Stimulated activated CD4-positive, alpha-beta T cell treated with anti-CD3 and anti-CD28 coated beads, Interleukin-4, amount 100 ng/mL, for 48 hours (primary cell): ENCODE measurements at places on chromosomes 3 and 15.

GRCh38 chr3:111768571-111769100 lies 90.4 kb upstream of the PHLDB2 start:
- no peak for DNase-seq

DNA sequence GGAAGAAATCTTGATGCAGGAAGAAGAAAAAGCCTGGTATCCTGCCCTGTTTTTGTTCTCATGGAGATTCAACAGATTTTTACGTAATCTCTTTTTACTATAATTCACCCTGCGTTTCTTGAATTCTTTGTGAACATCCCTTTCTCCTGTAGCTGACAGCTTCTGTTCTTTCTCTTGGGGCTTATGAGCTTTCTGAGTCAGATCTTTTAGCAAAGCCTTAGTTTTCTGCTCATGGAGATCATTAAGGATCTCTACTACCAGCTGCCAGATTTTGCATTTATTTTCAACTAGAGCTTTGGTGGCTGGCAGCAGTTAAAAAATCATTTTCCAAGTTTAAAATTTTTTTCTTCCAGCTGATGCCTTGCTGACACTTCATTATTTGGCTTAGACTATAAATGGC lies 51.6 kb downstream of the MOBP start:
- no peak for DNase-seq

DNA sequence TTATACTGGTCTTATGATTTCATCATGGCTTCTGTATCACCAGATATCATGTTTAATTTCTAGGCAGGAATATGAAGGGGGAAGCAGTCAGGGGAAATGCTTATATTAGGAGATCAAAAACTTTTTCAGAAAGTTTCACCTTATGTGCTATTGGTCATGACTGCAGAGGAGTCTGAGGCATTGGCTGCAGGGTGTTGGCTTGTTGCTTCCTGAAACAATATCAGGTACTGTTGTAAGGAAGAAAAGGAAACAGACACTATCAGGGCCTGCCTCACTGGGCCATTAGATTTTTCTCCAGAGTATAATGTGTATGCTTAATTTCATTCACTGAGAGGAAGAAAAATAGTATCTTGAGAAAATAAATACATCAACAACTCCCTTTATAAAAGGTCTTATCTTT lies 34.7 kb downstream of the LEKR1 start:
- no peak for DNase-seq

DNA sequence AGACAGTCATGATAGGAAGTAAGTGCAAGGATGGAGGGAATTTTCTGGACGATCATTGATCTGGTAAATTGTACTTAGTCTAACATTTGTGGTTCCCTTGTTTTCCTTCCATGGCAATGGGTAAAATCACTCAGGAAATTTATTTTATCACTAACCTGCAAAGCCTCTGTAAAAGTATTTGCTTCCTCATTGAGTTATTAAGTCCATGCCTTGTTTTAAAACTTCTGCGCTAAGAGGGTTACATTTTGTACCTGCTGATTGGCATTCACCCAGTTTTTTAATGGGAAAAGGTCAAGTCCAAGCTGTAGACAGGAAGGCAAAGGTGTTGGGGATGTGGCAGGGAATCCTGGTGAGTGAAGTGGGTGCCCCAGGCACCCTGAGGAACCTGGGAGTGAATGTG lies 146.2 kb upstream of the NR2F2 start:
- no peak for DNase-seq

DNA sequence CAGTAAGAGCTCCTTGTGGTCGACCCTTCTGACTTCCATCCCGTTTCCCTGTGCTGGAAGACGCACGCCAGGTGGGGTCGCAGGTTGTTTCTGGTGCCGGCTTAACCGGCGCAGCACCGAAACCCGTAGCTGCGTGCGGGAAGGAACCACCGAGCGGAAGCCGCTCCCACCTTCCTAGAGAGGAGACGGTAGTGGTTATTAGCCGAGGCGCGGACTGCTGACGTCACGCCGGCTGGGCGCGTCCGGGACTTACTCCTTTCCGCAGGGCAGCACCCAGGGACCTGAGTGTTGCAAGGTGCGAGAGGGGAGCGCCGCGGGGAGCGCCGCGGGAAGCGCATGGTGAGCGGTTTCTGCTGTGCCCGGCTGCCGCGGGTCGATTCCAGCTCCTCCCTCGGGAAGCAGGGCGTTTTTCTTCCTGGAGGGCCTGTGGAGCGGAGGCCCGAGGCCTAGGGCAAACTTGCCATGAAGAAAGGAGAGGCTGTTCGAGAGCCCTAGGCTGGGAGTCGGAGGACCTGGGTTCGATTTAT lies at the start of gene ZNF501:
Gene ZNF501, plus strand, starts transcription at position 252 of the 527 bp plus-strand sequence. CDS start 4,787 bp downstream, outside the sequence.
- DNase-seq = peak; percentile 77

DNA sequence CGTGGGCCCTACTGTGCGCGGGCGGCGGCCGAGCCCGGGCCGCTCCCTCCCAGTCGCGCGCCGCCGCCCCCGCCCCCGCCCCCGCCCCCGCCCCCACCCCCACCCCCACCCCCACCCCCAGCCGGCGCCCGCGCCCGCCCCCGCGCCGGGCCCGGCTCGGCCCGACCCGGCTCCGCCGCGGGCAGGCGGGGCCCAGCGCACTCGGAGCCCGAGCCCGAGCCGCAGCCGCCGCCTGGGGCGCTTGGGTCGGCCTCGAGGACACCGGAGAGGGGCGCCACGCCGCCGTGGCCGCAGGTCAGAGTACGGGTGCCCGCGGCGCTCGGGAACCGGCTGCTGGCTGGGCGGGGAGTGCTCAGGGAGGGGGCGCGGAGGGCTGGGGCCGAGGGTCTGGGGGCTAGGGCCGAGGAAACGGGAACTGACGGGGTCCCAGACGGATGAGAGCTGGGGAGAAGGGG lies 1.1 kb upstream of the PPARG start:
- no peak for DNase-seq

DNA sequence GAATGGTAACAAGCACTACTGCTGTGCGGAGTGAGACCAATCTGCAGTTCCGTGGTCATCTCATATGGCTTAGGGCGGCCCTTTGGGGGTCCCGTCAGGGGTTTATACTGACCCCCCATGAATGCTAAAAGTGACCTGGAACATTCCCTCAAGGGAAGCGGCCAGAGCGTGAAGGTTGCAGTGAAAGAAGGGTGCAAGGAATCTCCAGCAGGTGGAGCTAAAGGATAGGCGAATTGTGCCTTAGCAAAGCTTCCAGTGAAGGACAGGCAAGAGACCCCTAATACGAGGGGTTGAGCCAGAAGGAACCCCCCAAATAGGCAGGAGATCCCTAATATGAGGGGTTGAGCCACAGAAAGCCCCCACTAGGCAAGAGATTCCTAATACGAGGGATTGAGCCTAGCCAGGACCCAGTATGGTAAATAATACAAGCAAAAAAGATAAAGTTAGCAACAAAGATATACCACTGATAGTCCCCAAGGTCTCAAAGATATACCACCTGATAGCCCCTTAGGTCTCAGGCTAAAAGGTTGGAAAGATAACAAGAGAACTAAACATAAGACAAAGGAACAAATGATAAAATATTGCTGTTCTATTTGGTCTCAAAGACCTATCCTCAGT lies 32.8 kb downstream of the ZNF589 start:
- DNase-seq = peak; percentile 31

DNA sequence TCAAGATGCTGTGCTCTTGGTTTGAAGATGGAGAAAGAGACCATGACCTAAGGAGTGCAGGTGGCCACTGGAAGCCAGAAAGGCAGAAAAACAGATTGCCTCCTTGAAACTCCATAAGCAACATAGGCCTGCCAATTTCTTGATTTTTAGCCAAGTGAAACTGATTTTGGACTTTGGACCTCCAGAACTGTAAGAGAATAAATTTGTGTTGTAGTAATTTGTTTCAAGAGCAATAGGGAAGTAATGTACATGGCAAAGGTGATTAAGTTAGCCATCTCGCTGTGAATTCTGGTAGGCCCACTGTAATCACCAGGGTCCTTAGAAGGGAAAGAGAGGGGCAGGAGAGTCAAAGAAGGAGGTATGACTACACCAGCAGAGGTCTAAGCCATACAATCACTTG lies 238.8 kb downstream of the CNTN3 start:
- no peak for DNase-seq

- peak; percentile 44 for DNase-seq
Measured at GRCh38 chr3:11060500-11061251, 68.1 kb downstream of the SLC6A1 start.

- DNase-seq = peak; percentile 45
Measured at GRCh38 chr3:45509038-45509767, 85.3 kb upstream of the LIMD1 start.

DNA sequence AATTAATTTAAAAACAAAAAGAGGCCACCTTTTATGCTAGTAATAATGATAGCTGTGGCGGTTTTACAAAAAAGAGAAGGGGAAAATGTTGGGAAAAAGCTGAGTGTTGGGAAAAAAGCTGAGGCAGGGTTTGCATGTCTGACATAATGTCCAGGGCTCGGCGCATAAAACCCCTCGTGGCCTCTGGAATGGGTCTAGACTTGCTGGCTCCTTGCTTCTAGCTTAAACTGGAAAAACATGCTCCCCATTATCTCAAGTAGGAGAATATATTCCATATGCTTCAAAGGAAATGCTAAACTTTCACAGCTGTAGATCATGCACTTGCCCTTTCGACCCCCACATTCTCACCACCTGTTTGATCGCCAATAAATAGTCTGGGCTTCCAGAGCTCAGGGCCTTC lies 53.0 kb downstream of the CYP19A1 start:
- DNase-seq = no peak

GRCh38 chr15:62854420-62855084 lies 188.0 kb upstream of the TPM1 start:
- DNase-seq = no peak

DNA sequence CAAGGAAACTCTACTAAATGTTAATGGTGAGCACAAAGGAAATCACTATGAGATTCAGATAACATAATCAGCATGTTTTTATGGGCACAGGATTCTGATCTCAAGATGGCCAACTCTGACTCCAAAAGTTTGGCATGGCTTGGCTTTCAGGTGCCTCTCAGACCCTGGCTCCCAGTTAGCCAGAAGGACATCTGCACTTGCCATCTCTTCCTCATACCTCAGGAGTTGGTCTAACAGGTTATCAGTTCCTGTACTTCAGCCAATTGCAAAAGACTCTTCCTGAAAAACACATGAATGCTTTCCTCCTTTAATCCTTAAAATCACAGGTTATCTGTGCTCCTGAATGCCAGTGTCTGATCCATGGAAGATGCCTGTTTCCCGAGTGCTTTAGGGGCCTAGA lies 25.0 kb downstream of the TMPRSS7 start:
- DNase-seq = no peak

DNA sequence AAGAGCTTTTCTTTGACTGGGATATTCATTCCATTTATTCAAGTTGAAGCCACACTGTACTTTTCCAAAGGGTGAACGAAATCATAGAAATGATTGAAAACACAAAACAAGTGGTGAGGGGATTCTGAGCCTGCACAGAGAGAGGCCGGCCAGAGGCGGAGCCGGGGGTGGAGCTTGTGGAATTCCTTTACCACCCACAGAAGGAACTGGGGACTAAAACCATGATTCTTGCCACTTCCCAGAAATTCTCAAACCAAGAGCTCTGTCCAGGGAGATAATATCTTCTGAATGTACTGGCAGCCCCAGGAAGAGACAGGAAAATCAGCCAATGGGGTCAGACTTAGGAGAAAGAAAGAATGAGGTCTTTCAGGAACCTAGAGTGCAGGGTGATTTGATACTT lies 20.8 kb downstream of the FBN1 start:
- no peak for DNase-seq

DNA sequence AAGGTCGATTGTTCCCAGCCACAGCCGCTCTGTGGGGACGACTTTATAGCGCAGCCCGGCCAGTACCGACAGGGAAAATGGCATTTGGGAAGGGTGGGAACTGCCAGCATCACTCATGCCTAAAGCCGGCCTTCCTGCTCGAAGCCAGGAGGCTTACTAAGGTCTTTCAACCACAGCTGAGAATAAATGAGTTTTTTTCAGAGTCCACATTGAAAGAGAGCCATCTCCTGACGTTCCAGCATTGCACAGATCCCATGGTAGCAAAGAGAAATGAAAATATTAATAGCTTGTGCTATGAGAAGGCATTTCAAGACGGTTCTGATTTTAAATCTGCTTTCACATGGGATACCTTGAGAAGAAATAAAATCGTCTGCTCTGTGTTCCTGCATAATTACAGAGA lies 230.2 kb upstream of the IGF1R start:
- no peak for DNase-seq

DNA sequence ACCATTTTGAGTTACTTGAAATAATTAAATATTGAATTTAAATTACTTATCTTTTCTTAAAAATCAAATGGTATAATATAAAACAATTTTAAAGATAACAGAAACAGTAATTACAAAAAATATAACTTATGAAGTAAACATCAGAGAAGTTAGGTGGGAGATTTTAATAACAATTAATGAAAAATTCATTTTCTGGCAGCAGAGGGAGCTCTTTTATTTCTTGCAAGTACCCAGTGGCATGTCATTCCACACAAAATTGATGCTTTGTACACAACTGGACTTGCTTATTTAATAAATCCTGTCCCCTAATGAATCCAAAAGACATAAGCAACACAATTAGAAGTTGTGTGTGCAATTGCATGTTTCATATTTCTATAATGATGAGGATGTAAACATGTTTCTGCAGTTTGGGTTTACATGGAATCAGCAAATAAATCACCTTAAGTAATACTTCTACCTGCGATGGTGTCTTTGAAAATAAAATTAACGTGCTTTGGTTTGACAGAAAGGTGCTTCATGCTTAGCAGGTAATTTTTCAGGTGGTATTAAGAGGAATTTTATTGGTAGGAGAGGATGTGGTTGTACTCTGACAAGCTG lies 861.3 kb downstream of the ZPLD1 start:
- DNase-seq = no peak

DNA sequence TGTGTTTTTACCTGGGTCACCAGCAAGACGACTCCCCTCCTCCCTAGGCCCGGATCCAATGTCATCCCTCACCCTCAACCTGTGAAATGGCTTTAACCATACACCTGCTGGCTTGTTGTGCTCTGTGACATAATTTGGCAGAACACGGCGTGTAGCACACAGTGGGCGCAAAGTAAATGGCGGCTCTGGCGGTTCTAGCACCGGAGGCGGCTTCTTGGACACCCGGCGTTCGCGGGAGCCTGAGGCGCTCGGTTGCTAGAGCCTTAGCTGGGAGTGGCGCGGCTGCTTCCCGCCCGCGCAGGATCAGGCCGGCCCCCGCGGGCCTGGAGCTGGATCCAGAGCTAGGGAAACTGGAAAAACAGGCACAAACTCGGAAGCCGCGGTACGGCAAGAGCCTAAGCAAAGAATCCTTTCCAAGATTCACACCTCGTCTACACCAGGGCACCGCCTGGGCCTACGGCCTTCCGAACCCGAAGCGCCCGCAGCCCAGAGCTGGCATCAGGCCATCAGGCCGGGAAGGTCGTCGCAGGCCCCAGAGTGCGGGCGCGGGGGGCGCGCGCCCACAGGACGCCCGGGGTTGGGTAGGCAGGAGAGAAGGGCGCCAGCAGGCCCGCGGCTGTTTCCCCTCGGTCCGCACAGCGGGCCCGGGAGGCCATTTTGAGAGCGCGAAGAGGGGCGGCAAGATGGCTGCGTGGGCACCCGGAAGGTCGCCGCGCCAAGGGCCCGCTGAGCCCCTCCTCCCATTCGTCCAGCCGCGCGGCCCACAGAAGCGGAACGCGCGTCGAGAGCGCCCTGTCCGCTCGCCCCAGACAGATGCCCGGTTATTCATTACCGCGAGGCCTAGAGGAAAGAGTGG lies 43.9 kb upstream of the POLG start:
- DNase-seq = no peak
